ENCODE measurements at places on chromosomes 12 and 14.

- DNase-seq = no peak
These were observed 128.7 kb downstream of the TMX1 start for GRCh38 chr14:51368721-51369163.

GRCh38 chr12:96057986-96058553, 22.7 kb upstream of the LTA4H start:
- no peak for DNase-seq

DNA sequence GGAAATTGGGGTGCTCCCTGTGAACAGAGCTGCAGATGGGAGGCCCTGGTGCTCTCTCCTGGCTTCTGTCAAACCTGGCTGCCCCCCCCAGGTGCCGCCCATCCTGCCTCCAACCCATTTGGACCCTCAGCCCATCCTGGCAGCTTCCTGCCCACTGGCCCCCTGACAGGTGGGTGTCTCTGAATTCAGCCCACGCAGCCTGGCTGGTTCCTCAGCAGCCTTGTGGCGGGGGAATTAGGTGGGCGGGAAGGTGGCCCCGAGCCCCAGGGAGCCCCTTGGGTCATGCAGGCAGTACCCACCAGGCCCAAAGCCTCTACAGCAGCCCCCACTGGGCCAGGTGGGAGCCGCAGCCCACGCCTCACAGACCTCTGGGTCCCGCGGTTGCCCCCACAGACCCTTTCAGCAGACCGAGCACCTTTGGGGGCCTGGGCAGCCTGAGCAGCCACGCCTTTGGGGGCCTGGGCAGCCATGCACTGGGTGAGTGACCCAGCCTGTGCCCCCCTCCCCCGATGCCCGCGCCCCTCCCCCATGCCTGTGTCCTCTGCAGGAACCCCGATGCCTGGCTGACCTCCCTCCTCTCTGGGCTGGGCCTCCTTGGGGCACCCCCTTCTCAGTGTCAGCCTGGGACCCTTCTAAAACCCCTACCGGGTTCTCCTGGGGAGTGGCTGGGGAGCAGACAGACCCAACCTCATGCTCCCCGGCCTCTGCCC, 28.9 kb downstream of the LRCOL1 start:
- no peak for DNase-seq

DNA sequence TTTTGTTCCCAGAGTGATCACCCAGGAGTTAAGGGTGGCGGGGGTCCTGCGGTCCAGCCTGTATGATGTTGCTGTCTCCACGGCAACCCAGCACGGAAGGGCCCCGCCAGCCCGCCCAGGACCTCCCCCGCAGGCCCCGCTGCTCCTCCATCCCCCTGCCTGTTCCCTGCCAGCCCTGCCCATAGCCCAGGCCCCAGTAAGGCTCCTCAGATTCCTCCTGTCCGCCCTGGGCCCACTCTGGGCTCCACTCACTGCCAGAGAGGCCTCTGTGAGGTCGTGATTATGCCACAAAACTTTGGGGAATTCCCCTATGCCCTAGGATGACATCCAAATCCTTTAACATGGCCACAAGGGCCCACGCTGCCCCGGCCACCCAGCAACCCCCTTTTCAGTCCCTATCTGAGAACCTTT, 20.8 kb downstream of the HSP90AA1 start:
- DNase-seq = no peak

GRCh38 chr14:42517806-42518500, 911.3 kb downstream of the LRFN5 start:
- no peak for DNase-seq
